H54 (cell line): ENCODE measurements at places on chromosomes 16 and 17.

- no peak for DNase-seq
Observed at GRCh38 chr17:68169840-68170239, 78.0 kb upstream of the AMZ2 start.

DNA sequence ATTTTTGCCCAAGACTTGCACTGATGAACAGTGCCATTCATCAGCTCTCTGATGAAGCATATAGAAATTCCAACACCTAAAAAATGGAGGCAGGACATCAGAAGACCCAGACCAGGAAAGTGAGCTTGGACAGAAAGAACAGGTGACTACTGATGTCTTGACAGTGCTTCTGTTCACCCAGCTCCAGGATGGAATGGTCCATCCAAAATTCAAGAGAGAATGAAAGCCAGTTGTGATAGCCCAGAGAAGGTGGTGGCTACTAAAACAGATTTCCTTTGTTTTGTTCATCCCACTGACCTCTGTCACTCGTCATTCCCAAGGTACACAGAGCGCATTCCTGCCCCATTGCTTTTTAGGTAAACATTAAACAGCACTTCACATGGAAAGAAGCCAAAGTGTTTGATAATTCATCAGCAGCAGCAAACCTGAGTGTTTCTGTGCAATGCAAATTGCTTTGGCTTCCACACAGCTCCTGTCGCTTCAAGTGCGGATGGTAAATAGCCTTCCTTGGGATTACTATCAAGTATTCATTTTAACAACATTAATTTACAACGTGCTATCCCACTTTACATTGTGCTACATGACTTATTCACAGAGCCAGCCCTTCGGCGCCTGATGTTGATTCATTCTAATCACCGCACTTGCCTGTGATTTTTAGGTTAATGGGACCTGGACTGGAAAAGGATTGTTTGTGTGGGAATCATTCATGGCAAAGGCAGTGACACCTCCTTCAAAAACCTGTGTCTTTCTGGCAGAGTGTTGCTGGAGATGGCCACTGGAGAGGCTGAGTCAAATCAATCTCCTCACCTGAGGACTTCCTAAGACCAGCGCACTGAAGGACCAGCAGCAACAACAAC, 65.1 kb upstream of the TOX3 start:
- DNase-seq = no peak

- no peak for DNase-seq
Observed at GRCh38 chr16:68887107-68887506, 43.8 kb downstream of the TANGO6 start.

DNA sequence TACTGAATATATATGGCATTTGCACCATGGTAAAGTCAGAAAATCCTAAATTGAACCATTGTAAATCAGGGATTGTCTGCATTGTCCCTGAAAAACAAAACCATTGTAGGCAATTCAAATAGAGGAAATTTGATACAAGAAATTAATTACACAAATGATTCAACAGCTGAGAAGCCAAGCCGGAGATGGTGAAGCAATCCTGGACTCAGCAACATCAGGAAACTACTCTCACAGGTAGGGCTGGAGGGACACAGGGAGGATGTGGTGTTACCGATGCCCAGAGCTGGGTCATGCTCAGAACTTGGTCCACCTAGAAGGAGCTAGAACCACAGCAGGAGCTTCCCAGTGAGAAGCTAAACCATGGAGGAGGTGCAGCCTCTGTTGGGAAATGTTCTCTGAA, 18.5 kb upstream of the SCNN1B start:
- DNase-seq = no peak

DNA sequence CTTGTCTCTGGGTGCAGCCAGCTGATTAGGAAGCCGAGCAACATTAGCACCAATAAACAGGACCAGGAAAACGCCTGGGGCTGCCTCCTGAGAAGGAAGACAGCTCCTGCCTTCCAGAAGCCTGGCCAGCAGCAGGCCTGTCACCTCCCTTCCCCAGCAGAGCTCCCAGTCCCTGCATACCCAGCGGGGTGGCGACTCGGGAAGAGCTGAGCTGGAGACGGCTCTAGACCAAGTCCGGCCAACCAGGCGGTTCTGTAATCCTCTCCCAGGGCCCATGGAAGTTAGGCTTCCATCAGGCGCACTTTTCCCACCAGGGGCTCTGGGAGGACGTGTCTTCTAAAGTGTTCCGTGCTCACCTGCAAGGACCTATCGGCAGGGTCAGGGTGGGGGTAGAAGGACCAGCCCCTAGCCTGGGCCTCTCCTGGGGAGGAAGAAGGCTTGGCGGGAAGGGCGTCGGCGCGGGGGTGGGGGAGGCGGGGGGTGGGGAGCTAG, 12.0 kb upstream of the CLUH start:
- no peak for DNase-seq
